ENCODE measurements at places on chromosomes 6 and 20. TPM values are rescaled to one million over a fixed set of nuclear protein-coding genes. Genes with fewer than 3 reads are reported as not detected.

The ID4 gene
- total RNA-seq: 1.3 TPM

The PXDC1 gene
- total RNA-seq: 28.1 TPM

The PRDM1 gene
- 1.9 TPM for total RNA-seq

The CCN5 gene
- total RNA-seq: 10.3 TPM

The CUL7 gene
- 21.0 TPM for total RNA-seq

The GDAP1L1 gene
- not detected for total RNA-seq

The WFDC12 gene
- not detected for total RNA-seq

The ZNF831 gene
- not detected for total RNA-seq

The DOK5 gene
- 11.7 TPM for total RNA-seq

The C2 gene
- 3.6 TPM for total RNA-seq

The SMLR1 gene
- not detected for total RNA-seq

The PLA2G7 gene
- 0.66 TPM for total RNA-seq

The FAM209B gene
- total RNA-seq: 0.58 TPM

The SLC22A16 gene
- total RNA-seq: not detected

DNA sequence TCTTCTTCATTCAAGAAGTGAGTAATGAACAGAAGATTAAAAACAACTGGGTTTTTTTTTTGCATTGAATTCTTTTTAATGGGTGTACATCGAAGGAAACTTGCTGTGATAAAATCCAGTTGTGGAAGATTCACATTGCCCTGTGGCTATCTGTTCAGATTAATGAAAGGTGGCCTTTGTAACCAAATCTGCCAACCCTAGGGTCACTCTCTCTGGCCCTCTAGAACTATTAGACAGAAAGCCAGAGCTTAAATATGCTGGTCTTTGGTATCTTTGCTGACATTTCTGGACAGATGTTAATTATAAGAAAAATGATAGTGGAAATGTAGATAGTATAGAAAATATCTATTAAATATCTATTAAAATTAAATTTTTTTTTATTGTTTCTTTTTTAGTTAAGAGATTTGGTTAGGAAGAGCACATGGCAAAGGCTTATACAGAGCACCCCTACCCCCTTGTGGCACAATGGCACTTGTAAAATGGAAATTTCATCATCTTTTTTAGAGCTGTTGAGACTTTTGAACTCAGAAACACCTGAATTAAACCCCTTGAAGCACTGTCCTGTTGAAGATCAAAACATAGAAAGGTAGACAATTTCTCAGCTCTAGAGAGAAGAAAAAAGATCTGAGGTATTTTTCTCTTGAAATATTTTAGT lies 572.5 kb downstream of the PKHD1 start:
- no peaks in the 10 kb centered on the region for H3K27me3 ChIP-seq
- no peak overlapping the region for H3K27ac ChIP-seq
- H3K36me3 ChIP-seq: no peaks in the 10 kb centered on the region
- H3K4me1 ChIP-seq: no peaks in the 10 kb centered on the region

DNA sequence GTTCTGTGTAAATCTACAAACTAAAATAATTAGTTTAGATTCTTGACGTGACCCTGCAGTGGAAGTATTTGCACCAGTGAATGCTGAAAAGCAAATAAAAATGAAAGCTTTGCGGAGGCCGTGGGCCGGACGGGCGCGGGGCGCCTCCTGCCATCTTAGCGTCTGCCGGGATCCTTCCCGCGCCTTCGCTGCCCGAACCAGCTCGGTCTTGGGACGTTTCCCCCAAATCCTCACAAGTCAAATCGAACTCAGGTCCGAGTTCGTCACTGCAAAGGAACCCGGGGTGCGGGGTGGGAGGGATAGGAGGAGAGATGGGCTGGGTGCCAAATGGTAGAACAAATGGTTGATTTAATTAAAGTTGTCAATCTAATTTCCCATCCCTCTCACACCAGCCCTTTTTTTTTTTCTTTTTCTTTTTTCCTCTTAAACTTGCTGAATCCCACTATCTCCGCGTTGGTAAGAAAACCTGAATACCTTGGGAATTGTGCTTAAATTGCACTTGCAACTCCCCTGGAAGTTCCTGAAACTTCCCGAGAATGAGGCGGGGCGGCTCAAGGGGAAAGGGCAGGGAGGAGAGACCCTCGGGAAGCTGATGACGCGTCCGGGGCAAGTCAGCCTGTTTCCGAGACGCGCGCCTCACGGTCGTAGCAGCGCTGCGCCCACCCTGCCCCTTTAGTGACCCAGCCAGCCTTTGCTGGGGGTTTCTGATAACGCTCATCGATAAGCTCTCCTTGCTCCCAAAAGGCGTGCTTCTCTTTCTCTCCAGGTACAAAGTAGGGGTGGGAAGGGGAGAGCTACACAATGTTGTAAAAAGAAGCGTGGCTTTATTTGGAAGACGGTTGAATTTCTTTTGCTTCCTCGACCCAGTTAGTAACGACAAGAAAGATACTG lies 1.8 kb downstream of the GJA1 start:
- H3K27me3 ChIP-seq: peaks cover 36% of the 10 kb centered on the region
- H3K36me3 ChIP-seq: no peaks in the 10 kb centered on the region
- H3K4me1 ChIP-seq: no peaks in the 10 kb centered on the region
- H3K27ac ChIP-seq: peak overlapping the region; percentile 39
- peak; percentile 72 for DNase-seq
- peak overlapping the region; percentile 69 for H3K4me3 ChIP-seq

GRCh38 chr6:138600726-138601125 lies 101.4 kb upstream of the NHSL1 start:
- no peaks in the 10 kb centered on the region for H3K27me3 ChIP-seq
- no peaks in the 10 kb centered on the region for H3K36me3 ChIP-seq
- DNase-seq: no peak
- H3K4me1 ChIP-seq: no peaks in the 10 kb centered on the region

GRCh38 chr20:19625426-19625825 lies 132.6 kb upstream of the RIN2 start:
- H3K4me1 ChIP-seq: no peaks in the 10 kb centered on the region
- H3K36me3 ChIP-seq: no peaks in the 10 kb centered on the region
- no peak overlapping the region for H3K27ac ChIP-seq
- DNase-seq: no peak
- H3K27me3 ChIP-seq: no peaks in the 10 kb centered on the region
- H3K4me3 ChIP-seq: no peak overlapping the region

- DNase-seq: no peak
- no peaks in the 10 kb centered on the region for H3K36me3 ChIP-seq
- H3K27me3 ChIP-seq: no peaks in the 10 kb centered on the region
- peak overlapping the region; percentile 79 for H3K27ac ChIP-seq
Observed at GRCh38 chr6:15474196-15474595, 188.6 kb downstream of the DTNBP1 start.

DNA sequence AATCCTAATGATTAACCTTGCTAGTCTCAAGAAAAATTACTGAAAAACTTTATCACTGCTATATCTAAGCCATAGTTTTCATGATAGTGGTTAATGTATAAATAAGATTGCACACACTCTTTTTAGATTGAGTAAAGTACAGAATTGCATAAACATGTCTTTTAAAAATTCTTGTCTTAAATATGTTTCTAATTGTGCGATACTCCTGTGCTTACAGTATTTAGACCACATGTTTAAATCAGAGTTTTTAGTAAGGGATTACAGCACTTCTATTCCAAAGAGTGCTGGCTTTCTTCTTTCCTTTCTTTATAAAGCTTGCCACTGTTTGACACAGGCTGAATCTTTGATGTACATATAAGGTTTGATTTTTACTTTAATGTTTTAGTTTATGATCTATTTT lies 36.8 kb upstream of the RGS17 start:
- no peak overlapping the region for H3K27ac ChIP-seq
- H3K4me1 ChIP-seq: no peaks in the 10 kb centered on the region
- no peaks in the 10 kb centered on the region for H3K36me3 ChIP-seq
- H3K27me3 ChIP-seq: no peaks in the 10 kb centered on the region

GRCh38 chr20:48550814-48551213 lies 277.0 kb downstream of the PREX1 start:
- H3K27me3 ChIP-seq: no peaks in the 10 kb centered on the region
- H3K27ac ChIP-seq: no peak overlapping the region
- no peaks in the 10 kb centered on the region for H3K4me1 ChIP-seq
- no peak for DNase-seq

GRCh38 chr6:47733879-47734558 lies 35.6 kb downstream of the ADGRF4 start:
- H3K36me3 ChIP-seq: no peaks in the 10 kb centered on the region
- no peak overlapping the region for H3K4me3 ChIP-seq
- no peaks in the 10 kb centered on the region for H3K27me3 ChIP-seq

GRCh38 chr20:37362231-37362792 lies 16.4 kb downstream of the SRC start:
- H3K27ac ChIP-seq: no peak overlapping the region
- H3K4me1 ChIP-seq: no peaks in the 10 kb centered on the region
- H3K36me3 ChIP-seq: no peaks in the 10 kb centered on the region
- H3K4me3 ChIP-seq: no peak overlapping the region
- DNase-seq: no peak

- no peaks in the 10 kb centered on the region for H3K27me3 ChIP-seq
- H3K36me3 ChIP-seq: no peaks in the 10 kb centered on the region
- H3K4me1 ChIP-seq: no peaks in the 10 kb centered on the region
- H3K27ac ChIP-seq: no peak overlapping the region
- H3K4me3 ChIP-seq: no peak overlapping the region
Observed at GRCh38 chr20:17357238-17357637, 130.4 kb downstream of the PCSK2 start.

GRCh38 chr6:5695260-5696245 lies 311.2 kb downstream of the NRN1 start:
- DNase-seq: peak; percentile 28
- no peaks in the 10 kb centered on the region for H3K4me1 ChIP-seq
- no peak overlapping the region for H3K27ac ChIP-seq

DNA sequence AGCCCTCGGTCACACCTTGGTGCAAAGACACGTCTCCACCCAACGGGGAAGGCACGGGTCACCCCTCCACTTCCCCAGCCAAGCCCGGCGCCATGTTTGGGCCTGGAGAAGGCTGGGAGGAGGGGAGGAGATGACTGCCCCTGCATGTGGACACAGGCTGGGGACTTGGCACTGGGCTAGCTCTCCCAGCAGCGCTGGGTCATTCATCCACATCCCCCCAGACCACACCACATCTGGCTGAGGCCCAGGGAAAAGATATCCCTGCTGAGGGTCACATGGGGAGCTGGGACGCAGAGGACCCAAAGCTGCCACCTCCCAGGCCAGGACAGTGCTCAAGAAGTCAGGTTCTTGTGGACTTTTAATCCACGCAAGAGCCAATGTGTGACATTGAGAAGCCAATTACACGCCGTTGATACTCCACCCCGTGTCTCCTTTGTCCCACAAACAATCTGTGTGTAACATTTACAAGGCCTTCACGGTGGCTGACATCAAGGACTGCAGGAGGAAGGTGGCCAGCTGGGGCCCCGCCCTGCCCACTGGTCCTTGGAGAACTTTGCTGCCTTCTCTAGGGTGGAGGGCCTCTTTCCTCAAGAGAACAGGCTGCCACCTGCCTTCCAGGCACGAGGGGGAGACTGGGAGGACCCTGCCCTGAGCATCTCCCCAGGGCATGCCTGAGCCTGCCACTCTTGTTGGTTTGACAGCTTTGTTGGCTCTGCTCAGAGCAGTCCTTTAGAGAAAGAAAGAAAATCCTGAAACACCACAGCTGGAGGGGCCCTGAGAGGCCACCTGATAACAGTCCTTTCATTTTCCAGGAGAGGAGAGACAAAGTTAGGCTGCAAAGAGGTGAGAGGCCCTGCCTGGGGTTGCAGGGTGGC lies 5.3 kb upstream of the IP6K3 start:
- H3K4me3 ChIP-seq: no peak overlapping the region
- H3K36me3 ChIP-seq: no peaks in the 10 kb centered on the region
- peak overlapping the region; percentile 100 for H3K27ac ChIP-seq
- H3K27me3 ChIP-seq: no peaks in the 10 kb centered on the region
- DNase-seq: no peak

DNA sequence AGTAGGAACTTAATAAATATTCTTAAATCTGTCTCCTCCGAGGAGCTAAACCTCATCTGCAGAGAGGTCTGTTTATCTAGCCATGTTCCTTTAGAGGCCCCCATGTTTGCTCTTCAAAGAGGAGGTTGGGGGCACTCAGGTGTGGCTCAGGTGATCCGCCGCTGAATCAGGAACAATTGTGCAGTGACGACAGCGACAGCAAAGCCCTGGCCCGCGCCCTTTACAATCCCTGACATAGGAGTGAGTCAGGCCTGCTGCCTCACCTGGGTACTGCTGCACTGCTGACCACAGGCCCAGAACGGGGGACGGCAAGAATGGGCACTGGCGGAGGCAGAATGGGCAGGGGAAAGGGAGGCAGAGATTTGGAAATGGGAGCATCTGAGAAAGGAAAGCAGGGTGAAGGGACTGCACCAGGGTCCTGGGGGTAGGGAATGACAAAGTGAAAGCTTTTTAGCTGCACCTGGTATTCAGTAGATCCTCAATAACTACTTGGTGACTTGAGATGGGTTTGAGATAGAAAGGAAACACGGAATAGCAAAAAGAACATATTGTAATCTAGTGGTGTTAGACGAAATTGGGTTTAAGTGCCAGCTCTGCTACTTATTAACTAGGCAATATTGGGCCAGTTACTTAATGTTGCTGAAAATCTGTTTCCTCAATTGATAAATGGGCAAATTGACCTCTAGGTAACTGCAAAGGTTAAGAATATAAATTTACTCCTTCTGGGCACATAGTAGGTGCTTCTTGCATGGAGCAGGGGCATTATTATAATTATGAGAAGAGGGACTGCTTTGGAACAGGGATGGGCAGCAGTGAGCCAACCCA lies 5.4 kb upstream of the IER3 start:
- peaks cover 24% of the 10 kb centered on the region for H3K4me1 ChIP-seq
- no peaks in the 10 kb centered on the region for H3K27me3 ChIP-seq
- no peak overlapping the region for H3K4me3 ChIP-seq
- H3K36me3 ChIP-seq: no peaks in the 10 kb centered on the region
- peak overlapping the region; percentile 91 for H3K27ac ChIP-seq

- no peaks in the 10 kb centered on the region for H3K36me3 ChIP-seq
- H3K27me3 ChIP-seq: no peaks in the 10 kb centered on the region
- no peak overlapping the region for H3K27ac ChIP-seq
- no peak overlapping the region for H3K4me3 ChIP-seq
Observed at GRCh38 chr20:2708073-2708415, 15.5 kb downstream of the EBF4 start.

DNA sequence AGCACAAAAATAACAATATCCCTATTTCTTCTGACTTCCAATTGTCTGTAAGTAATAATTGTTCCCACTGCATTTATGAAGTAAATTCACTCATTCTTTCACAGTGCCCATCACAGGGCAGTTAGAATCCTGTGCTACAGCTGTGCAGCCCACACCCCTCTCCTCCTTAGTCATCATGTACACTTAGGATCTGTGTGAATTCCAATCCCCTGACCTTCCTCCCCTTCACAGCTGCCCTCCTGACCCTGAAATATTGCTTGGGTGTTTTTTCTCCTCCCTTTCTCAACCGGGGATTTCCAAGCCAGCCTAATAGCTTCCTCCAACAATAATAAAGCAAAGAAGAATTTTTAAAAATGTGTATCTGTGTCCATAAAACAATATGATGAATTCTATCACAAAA lies 91.5 kb upstream of the BEND6 start:
- H3K36me3 ChIP-seq: no peaks in the 10 kb centered on the region
- no peak for DNase-seq
- no peak overlapping the region for H3K27ac ChIP-seq
- H3K4me1 ChIP-seq: peaks cover 6% of the 10 kb centered on the region
- no peaks in the 10 kb centered on the region for H3K27me3 ChIP-seq
